Activated T-cell treated with anti-CD3 and anti-CD28 coated beads for 24 hours (primary cell): ENCODE measurements at places on chromosomes 12 and 14.

- DNase-seq, result no peak
Observed at GRCh38 chr12:45670346-45671065, 59.0 kb upstream of the ARID2 start.

GRCh38 chr12:84603484-84604248 is 308.9 kb downstream of the SLC6A15 start:
- DNase-seq, result no peak

DNA sequence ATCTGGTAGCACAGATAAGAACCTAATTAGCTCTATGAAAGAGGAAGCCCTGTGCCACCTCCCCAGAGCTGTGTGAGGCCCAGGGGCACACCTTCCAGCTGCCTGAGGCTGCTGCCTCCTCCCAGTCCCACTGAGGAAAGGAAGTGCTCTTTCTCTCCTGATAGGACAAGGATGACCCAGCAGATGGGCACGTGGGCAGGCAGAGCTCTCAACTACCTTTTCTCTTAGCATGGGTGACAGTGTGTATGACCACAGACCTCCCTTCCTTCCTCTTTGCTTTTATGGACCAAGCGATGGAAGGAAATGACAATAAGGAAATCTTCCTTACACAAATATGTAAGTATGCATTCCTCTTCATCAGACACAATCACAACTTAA is 127.6 kb upstream of the AMIGO2 start:
- DNase-seq, result no peak

DNA sequence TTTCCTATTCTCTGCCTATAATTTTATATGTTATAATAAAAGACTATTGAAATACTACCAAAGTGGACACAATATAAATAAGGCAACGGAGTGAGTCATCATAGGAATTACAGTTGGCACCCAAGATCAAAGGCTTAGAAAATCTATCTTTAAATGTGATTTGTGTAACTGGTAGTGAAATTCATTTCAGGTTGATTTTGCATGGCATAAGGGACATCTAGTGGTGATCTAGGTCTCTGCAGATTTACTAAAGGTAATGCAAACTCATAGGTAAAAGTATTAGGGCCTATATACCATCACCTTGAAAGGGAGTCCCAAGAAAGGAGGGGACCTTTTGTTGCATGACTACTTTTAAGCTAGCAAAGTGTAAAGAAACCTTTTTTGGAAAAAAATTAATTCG is 527.2 kb downstream of the NRXN3 start:
- no peak for DNase-seq

DNA sequence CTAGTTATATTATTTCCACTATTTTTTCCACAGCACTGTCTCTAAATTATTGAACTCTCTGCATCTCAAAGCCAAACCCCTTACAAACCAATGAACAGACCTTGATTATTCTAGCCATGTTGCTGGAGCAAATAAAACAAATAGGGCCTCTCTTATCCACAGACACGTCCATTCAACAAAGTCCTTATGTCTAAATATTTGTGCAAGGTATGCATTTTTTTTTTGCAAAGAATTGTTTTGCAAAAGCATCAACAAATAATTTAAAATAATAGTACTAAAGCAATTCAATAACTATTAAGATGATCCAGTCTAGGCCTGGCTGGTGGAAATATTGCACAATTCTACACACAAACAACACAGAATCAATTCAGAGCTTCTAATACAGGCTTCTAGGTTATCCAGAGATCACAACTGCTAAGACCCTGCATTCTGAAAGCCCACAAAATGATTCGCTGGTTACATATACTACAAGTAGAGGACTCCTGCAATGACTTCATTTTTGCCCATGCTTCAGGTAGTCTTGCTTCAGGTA is 221.0 kb downstream of the SLC25A21 start:
- no peak for DNase-seq

- DNase-seq, result no peak
Observed at GRCh38 chr14:103522649-103523574, at the start of gene CKB. TSS of gene CKB (minus strand) at chr14:103522830. CDS start at chr14:103522493, 337 bp downstream.

GRCh38 chr14:68285421-68286179 is 466.0 kb downstream of the RAD51B start:
- peak; percentile 62 for DNase-seq
